NCI-H1092 (cell line): ENCODE measurements at places on chromosomes 12 and 14.

DNA sequence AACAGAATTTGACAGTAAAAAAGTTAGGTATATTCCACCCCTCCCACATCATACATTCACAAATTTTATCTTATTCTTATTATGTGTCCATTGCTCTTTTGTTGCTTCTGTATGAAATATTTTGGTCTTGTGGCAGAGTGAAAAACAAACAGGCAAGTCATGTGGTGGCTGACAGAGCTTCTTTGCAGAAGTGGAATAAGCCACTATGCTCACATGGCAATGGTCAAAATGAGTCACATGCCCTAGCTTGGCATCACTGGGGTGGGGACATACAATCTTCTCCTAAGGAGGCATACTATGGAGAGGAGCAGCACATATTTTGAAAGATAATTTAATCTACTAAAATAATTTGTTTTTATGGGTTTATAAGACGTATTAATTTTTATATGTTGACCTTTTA is 27.7 kb upstream of the CMA1 start:
- no peak for DNase-seq

DNA sequence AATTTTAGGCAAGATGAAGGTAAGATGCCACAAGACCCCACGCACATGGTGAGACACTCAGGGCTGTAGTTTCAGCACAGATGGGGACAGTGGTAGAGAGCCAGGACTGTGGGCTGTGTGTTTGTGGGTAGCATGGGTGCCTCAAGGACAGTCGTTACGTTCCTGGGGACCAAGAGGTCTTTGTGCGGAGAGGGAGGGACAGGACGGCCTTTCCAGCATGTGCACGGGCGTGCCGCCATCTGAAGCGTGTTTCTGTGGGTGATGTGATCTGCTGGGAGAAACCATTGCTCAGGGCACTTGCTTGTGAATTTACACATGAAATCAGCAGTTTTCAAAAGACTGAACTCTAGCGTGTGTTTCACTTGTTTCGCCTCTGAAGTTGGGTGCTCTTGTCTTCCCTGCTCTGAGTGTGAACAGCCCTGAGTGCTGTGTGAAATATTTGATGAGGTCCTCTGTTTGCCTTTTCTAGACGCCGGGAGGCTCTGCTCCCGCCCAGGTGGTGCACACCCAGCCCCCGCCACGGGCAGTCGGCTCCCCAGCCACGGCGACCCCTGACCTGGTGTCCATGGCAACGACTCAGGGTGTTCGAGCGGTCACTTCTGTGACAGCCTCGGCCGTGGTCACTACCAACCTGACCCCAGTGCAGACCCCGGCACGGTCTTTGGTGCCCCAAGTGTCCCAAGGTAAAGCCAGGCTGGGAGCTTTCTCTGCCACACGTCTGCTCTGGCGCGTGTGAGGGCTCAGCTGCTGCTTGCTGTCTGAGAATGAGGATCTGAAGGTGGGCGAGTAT is 82.3 kb downstream of the DDX51 start:
- no peak for DNase-seq

- no peak for DNase-seq
These were observed 32.9 kb downstream of the ADIPOR2 start for GRCh38 chr12:1723721-1724120.

DNA sequence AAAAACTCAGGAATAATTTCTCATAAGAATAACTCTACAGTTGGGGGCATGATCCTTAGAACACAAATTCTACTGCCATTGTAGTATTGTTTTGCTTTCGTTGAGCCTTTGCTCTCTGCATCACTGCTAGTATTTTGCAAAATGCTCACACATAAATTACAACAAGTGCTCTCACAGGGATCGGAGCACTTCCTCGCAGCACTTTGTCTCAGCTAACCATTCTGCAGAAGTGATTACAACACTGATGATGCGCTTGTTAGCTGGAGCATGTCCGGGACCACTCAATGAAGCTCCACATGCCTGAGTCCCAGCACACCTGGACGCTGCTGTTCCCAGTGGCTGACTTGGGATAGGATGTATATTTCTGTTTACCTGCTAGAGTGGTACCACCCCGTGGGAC is 31.6 kb downstream of the MOAP1 start:
- DNase-seq, result no peak

DNA sequence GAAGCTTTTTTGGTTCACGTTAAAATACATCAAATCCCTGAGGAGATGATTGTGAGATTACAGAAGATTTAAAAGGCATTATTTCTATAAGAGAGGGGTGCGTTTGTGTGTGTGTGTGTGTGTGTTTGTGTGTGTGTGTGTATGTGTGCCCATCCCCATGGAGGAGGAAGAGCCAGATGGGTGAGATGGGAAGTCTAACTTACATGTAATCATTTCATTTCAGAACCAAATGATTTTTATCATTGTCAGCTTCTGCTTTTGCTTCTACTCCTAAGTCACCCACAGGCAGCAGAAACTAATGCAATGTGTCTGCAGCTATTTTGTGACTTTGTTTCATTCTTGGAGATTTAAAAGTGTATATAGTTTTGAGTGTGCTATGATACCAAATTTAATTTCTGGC is 68.7 kb downstream of the SLC4A8 start:
- DNase-seq, result no peak

DNA sequence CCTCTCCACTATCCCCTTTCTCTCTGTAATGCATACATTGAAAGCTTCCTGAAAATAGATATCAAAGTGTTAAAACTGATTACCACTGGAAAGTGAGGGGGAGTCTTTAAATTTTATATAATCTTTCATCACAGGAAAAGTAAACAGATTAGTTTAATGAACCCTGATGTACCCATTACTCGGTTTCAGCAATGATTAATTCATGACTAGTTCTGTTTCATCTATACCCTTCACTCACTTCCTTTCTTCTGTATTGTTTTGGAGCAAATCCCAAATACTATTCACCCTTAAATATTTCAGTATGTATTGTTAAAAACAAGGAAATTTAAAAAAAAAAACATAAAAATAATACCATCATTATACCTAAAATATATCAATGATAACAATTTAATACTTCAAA is 67.3 kb upstream of the TMCC3 start:
- DNase-seq, result no peak

GRCh38 chr12:3040026-3040656 is 37.0 kb upstream of the TSPAN9 start:
- no peak for DNase-seq

- DNase-seq, result no peak
These were observed 158.8 kb upstream of the PRMT8 start for GRCh38 chr12:3332188-3332587.

GRCh38 chr14:82987502-82988124 is 1454.0 kb upstream of the SEL1L start:
- DNase-seq, result no peak
